Ovary (tissue), 10 donors: ENCODE measurements at places on chromosomes 7 and 10. TPM values are rescaled to one million over a fixed set of nuclear protein-coding genes. Genes with fewer than 3 reads are reported as not detected.

NPC1L1 gene
- 0.18 TPM for polyA plus RNA-seq

RABGEF1 gene
- 28.0 TPM for polyA plus RNA-seq

GNGT1 gene
- polyA plus RNA-seq: 0.42 TPM

HOXA9 gene
- 2.5 TPM for polyA plus RNA-seq

VAX1 gene
- polyA plus RNA-seq: not detected

INTS15 gene
- 20.9 TPM for polyA plus RNA-seq

STEAP1 gene
- 6.0 TPM for polyA plus RNA-seq

RBM20 gene
- 3.9 TPM for polyA plus RNA-seq

ENKUR gene
- 0.33 TPM for polyA plus RNA-seq
